Stimulated activated CD8-positive, alpha-beta memory T cell treated with anti-CD3 and anti-CD28 coated beads, Interleukin-7, amount 100 ng/mL, for 4 hours (primary cell): ENCODE measurements at places on chromosomes 13 and 19.
A peak's percentile ranks its signal among the peaks of the same experiment; 100 is the strongest.

DNA sequence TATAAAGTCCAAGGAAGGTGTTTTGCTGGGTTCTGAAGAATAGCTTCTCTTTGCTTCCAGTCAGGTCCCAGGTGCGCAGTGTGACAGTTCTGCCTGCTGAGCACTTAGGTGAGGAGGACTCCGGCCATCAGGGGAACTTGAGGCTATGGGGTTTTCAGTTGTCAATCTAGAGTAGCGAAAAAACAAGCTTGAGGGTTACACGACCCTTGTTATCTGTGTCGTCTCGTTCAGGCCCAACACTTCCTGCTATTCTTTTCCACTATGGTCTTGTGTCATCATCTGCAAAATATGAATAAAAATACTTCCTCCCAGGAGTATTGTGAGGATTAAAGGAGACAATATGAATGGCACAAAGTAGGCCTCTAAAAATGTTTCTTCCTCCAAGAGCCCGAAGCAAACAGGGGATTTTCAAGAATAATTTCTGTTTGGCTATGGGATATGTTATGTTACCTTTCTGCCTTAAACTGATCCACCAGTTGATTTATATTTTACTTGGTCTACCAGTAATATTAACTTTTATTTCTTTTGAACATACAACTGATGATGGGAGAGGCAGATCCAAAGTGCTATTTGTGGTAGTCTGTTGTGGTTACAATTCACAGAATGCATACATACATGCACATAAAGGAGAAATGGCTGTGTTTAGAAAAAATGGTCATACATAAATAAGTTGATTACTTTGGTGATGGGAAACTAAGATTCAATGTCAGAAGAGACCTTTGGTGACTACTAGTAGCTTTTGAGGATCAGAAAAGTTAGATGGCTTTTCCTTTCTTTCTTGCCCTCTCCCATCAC, 40.5 kb upstream of the RCBTB2 start:
- DNase-seq, result no peak

DNA sequence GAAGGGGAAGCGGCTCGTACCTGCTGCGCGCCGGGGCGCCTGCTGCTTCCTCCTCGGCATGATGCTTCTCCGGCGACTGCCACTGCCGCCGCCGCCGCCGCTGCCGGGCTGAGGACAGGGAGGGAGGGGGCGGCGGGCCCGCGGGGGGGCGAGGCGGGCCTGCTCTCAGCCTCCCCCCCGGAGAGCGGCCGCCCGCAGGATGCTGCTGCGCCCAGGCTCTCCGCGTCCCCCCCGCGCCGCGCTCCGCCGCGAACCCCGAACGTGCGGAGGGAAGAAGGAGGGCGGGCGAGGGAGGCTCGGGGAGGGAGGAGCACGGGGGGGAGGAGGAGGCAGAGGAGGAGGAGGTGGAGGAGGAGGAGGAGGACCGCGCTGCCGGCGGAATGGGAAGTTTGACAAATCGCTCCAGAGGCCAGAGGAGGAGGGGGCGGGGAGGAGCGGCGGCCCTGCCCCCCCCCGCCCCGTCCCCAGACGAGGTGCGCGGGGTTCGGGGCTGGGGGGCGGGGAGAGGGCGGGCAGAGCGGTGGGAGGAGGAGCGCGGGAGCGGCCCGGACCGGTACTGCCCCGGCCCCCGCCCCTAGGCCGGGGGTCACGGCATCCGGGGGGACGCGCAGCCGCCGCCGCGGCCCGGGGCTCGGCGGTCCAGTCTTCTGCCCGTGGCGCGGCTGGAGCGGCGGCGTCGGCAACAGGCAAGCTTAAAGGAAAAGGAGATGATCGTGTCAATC, at the start of gene TSHZ3:
TSS of gene TSHZ3 (minus strand) at position 277 of the 722 bp plus-strand sequence. CDS start at position 60, 217 bp downstream.
- peak; percentile 31 for DNase-seq

DNA sequence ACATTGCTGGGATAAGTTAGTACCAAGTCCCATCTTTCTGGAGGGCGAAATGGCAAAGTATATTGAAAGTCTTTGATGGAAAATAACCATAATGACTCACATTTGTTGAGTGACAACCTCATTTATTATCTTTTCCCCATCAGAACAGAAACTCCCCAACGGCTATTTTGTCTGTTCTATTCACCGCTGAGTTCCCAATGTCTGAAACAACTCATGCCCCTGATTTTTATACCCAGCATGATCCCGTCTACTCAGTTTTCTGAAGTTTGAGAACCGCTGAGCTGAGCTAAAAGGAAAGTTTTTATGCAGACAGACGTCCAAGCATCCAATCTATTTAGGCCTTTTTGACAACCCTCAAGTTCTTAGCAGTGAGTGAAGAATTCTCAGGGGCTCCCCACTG, 7.8 kb upstream of the TINCR start:
- no peak for DNase-seq

DNA sequence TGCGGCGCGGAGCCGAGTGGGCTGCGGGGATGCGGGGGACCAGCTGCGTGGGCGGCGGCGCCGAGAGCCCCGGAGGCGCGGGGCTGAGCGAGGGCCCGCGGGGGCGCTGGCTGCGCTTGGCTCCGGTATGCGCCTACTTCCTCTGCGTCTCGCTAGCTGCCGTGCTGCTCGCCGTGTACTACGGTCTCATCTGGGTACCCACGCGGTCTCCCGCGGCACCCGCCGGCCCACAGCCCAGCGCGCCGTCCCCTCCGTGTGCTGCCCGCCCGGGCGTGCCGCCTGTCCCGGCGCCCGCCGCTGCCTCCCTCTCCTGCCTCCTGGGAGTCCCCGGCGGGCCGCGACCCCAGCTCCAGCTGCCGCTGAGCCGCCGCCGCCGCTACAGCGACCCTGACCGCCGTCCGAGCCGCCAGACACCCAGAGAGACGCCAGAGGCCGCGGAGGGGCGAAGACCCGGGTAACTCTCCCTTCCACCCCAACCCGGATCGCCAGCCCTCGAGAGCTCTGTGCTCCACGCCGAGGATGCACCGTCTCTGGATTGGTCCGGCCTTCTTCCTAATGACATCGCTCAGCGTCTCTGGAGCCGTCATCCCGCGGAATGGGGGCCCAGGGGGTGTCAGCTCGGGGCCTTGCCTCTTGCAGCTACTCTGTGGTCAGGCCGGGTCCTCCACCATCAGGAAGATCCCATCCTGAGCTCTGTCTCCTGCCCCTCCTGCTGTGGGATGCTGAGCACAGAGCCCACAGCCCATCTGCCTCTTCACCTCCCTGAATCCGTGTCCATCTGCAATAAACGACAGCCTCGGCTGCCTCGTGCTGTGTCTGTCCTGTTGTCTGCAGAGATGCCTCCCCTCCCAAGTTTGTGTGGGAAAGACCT, 441 bp downstream of the INAFM1 start:
- DNase-seq, result no peak

DNA sequence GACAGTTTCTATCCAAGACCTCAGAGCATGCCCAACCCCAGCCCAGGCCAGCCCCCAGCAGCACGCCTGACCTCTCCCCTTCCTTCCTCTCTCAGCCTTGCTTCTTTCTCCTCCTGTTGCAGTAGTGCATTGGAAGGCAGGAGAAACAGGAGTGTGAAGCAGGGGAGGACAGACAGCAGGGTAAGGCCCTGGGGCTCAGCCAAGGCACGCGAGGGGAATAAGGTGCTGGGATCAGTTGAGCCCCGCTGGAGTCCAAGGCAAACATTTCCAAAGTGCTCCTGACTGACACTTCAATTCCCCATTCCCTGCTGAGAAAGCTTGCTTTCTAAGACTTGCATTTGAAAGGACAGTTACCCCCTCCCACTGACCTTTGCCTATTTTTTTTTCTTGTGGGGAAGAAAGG, 73.1 kb upstream of the OLFM4 start:
- no peak for DNase-seq

GRCh38 chr19:16316506-16316882, 8.1 kb upstream of the KLF2 start:
- DNase-seq, result no peak

DNA sequence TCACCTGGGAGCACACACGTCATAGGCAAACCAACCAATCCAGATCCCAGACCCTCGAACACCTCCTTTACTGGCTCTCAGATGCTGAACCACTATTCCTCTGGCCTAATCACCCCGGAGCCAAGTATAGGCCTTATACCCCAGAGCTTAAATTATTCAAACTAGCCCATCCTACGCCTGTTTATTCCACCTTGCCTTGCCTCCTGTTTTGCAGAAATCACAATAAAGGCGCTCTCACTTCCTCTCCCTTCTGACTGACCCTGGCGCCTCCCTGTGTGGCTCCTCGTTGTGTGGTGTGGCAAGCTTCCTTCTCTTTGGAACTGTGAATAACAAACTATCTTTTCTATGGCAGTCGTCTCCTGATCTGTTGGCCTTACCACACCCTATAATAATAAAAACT, 354.9 kb downstream of the ENOX1 start:
- DNase-seq, result no peak

DNA sequence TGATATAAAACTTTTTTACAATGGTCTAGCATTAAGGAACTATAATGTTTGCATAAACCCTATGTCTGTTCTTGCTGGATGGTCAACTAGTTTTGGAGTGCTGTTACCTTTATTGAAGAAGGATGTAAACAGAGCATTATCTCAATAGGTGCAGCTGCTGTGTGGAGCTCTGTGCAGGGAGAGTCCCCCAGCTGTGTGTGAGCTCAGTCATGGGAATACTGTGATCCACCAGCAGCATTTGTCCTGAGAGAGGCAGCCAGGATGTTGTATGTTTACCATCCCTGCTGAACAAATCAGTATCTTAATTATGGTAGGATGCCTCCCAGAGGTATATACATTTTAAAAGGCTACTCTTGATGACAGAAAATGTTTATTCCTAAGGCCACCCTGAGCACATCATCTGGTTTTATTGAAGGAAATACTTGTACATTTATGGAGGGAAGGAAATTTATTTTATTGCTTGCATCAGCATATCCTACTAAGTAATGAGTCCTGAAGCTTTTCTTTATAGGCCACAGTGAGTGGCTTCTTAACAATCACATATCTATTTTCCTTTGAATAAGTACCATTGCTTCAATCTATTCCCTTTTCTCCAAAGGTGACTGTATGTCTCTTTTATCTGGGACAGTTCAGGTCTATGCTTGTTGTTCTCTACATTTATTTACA, 11.7 kb downstream of the RAP2A start:
- DNase-seq, result no peak

DNA sequence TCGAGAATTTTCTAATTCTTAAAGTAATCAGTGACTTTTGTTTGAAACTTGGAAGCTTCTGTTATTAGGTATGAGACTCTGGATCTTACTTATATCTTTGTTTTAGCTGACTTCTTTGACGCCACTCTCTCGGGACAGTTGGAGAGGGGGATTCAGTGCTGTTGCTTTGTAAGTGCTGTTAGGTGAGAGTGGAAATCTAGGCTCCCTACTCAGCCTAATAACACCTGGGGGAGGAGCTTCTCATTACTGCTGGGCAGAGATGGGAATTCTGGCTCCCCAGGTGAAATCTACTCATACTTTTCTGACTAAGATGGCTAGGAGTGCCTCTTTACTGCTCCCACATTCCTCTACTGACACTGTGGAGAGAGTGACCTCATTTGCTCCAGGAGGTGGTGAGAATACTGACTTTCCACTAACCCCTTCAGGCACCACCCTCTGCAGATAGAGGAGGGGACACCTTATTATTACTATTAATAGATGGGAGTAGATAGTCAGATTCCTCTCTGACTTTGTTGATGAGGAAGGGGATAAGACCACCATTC, 324.9 kb upstream of the SPRY2 start:
- no peak for DNase-seq

- no peak for DNase-seq
These were observed 323.6 kb downstream of the TDRD3 start for GRCh38 chr13:60720590-60720989.

GRCh38 chr13:110000534-110001345, 214.4 kb upstream of the IRS2 start:
- DNase-seq, result no peak

DNA sequence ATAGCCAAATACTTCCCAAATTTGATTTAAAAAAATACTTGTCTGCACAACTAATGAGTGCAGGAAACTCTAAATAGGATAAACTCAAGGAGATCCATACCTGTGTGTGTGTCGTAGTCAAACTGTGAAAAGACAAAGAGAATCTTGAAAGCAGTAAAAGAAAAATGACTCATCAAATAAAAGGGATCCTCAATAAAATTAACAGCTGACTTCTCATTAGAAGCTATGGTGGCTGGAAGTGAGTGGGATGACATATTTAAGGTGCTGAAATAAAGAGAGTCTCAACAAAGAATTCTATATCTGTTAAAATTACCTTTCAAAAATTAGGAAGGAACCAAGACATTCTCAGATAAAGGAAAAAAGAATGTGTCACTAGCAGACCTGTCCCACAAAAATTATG, 13.7 kb downstream of the RNASEH2B start:
- DNase-seq, result no peak

DNA sequence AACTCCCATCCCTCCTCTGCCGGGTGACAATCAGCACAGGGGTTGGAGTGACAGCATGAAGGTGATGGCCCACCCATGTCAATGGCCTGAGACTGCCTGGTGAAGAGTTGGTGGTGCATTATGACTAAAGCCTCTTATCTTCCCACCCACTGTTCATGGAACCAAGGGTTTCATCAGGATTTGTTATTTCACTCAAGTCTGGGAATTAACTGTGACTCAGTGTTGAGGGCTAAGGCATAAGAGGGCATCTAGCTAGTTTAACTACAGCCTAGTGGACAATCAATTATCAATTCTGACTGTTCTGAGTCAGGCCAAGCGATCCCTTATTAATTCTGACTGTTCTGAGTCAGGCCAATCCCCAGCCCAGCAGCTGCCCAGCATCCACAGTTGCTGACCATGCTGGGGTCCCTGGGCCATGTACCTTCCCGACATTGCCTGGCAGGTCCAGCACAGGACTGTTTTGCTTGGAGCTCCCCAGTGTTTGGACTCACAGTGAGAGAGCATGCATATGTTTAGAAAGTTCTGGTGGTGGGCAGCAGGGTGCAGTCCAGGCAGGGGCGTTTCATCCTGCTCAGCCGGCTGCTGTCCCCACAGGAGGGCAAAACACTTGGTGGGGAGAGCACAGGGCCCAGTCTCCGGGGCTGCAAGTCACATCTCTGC, 65.5 kb downstream of the RASL11A start:
- DNase-seq, result no peak

DNA sequence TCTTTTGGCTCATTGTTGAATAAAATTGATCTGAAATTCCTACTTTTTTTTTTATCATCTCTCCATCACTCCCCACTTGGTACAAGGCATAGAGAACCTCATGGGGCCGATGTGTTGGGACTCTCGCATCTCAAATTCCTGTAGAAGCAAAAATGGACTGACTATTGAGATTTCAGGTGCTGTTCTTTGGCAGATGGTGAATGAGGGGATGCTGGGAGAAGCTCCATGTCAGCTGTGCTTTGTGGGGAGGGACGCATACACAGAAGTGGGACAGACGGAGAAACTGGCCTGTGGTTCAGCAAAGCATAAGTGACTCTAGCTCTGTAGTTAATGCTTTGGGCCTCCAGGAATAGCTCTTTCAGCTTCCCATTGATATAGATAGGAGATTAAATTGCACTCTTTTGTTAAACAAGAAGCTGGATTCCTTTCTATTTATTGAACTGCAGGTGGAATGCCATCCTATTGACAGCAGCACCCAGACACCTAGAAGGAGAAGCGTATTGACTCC, 194.5 kb upstream of the RNF113B start:
- DNase-seq, result no peak

- DNase-seq, result no peak
These were observed 65.1 kb upstream of the ARHGEF7 start for GRCh38 chr13:111049791-111050538.
